Activated CD4-positive, alpha-beta memory T cell treated with anti-CD3 and anti-CD28 coated beads for 36 hours (primary cell): ENCODE measurements at places on chromosomes 12 and 14.

GRCh38 chr12:75944097-75944904 is 87.3 kb downstream of the PHLDA1 start:
- peak; percentile 42 for DNase-seq
- H3K27ac ChIP-seq: peak overlapping the region; percentile 95
- no peaks in the 10 kb centered on the region for H3K36me3 ChIP-seq
- H3K27me3 ChIP-seq: no peaks in the 10 kb centered on the region

DNA sequence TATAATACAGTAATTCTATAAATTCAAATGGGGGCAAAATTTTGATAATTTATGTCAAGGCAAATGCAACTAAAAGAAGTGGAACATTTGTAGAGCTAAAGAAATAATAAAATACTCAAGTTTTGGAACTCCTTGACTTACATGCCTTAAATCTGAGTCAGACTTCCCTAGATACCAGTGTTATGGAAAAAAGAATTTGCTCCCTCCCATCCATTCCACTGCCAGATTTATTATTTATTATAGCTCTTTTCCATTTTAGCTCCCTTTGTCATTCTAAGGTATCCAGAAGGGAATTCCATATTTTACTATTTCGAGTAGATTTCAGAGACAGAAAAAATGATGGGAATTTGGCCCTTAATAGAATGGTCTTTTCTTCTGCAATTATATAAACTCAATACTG is 44.0 kb downstream of the RHOJ start:
- H3K36me3 ChIP-seq: no peaks in the 10 kb centered on the region
- H3K4me1 ChIP-seq: no peaks in the 10 kb centered on the region
- H3K27me3 ChIP-seq: peaks cover 11% of the 10 kb centered on the region
- H3K4me3 ChIP-seq: no peak overlapping the region

- peaks cover 13% of the 10 kb centered on the region for H3K4me1 ChIP-seq
- H3K36me3 ChIP-seq: no peaks in the 10 kb centered on the region
- H3K4me3 ChIP-seq: no peak overlapping the region
- DNase-seq: no peak
- no peak overlapping the region for H3K27ac ChIP-seq
Measured at GRCh38 chr12:123578243-123578642, 6.1 kb upstream of the TMED2 start.

DNA sequence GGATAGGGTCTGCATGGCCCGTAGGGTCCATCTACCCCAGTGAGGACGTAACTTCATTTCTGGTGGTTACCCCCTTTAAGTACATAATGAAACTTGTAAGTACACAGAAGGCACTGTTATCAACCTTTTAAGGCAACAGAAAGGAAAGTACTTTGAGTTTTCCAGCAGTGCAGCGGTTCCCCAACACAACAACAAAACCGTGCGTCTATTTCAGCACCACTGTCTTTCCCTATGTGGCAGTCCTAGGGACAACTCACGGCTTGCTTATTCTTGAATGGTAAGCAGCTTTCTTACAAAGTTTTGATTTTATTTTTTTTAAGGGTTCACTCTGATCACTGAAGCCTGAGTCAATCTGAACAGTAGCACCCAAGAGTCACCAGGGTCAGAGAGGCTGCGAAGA is 46.3 kb downstream of the FOXN3 start:
- H3K4me3 ChIP-seq: no peak overlapping the region
- peaks cover 14% of the 10 kb centered on the region for H3K36me3 ChIP-seq
- H3K4me1 ChIP-seq: peaks cover 52% of the 10 kb centered on the region
- H3K27me3 ChIP-seq: no peaks in the 10 kb centered on the region
- H3K27ac ChIP-seq: no peak overlapping the region
- no peak for DNase-seq

- H3K4me1 ChIP-seq: no peaks in the 10 kb centered on the region
- no peak overlapping the region for H3K27ac ChIP-seq
- DNase-seq: no peak
- H3K36me3 ChIP-seq: no peaks in the 10 kb centered on the region
- H3K27me3 ChIP-seq: peaks cover 1% of the 10 kb centered on the region
Measured at GRCh38 chr12:70508178-70508577, 129.1 kb downstream of the PTPRB start.

- H3K27ac ChIP-seq: no peak overlapping the region
- no peak for DNase-seq
- peaks cover 2% of the 10 kb centered on the region for H3K4me1 ChIP-seq
- H3K27me3 ChIP-seq: peaks cover 46% of the 10 kb centered on the region
- H3K4me3 ChIP-seq: no peak overlapping the region
Measured at GRCh38 chr12:65275627-65276026, 2.9 kb upstream of the MSRB3 start.

DNA sequence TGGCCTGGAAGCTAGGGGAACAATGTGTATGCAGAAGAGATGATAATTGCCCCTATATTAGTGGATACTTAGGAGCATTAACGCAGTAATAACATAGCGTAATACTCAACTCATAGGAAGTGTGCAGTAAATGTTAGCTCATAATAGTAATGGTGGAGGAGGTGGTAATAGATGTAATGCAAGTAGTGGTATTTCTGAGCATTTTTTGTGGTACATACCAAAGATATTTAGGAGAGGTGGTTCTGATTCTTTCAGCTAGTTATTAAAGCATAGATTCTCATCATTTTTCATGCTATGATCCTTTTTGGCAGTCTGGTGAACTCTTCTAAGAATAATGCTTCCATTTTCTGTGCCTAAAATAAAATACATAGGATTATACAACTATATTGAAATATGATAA is 233.1 kb downstream of the PTPRO start:
- no peak overlapping the region for H3K4me3 ChIP-seq
- DNase-seq: no peak
- H3K27ac ChIP-seq: no peak overlapping the region
- H3K36me3 ChIP-seq: peaks cover 11% of the 10 kb centered on the region
- H3K27me3 ChIP-seq: no peaks in the 10 kb centered on the region
- H3K4me1 ChIP-seq: peaks cover 28% of the 10 kb centered on the region

DNA sequence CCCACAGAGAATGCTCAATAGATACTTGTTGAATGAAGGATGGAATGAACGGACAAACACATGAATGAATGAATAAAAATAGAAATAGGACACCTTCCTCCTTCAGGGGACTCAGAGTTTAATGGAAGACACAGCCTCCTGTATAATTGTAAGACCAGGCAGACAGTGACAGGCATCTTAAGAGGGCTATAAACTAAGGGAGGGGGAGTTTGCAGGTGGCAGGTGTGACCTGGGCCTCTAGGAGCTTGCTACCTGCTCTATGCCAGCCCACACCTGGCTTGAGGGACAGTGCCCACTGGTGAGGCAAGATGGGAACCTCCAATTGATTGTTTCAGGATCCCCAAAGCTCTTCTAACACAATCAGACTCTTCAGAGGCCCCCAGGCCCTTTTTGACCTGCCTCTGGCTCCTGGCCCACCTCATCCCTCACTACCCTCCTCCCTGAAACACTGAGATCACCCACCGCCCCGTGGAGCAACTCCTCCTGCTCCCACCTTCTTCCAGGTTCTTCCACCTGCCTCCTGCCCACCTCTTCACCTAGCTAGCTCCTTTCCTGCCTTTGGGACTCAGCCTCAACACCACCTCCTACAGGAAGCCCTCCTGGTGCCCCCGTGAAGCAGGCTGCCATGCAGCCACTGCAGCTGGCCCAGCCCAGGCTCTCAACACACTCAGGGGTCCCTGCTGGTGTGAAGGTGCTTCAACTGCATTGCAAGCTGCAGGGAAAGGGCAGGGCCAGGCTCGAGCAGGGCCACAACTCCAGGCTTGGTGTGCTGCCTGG is 9.4 kb downstream of the SERPINA3 start:
- H3K4me3 ChIP-seq: no peak overlapping the region
- no peaks in the 10 kb centered on the region for H3K4me1 ChIP-seq
- H3K36me3 ChIP-seq: no peaks in the 10 kb centered on the region
- H3K27me3 ChIP-seq: peaks cover 2% of the 10 kb centered on the region
- no peak for DNase-seq

DNA sequence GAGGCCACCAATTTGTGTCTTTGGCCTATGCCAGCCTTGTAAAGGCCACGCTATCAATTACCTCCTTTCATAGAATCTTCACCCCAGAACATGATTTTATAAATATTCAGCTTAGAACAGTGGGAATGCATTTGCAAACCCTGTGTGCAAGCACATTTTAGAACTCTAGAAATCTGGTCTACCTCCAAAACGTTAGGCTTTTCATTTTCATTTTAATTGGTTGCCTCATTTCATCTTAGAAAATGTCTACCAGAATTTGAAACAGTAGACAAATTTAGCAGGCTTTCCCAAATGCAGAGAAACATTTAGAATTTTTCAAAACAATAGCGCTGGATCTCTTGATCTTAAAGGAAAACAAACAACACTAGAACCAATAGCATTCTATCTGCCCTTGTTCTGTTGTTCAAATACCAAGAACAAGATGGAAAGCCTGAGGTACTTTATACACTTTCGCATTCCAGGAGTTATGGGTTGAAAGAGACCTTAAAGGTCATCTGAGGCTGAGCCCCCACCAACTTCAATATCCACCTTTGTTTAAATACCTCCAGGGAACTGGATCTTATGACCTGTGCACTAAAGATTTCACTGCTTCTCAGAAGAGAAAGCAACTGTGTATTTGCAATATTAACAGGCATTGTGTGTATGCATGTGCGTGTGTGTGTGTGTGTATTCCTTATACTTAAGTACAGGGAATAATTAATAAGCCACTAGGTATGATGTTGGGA is 185.1 kb downstream of the C12orf42 start:
- H3K27me3 ChIP-seq: no peaks in the 10 kb centered on the region
- no peaks in the 10 kb centered on the region for H3K36me3 ChIP-seq
- H3K27ac ChIP-seq: no peak overlapping the region
- H3K4me1 ChIP-seq: no peaks in the 10 kb centered on the region
- no peak for DNase-seq

DNA sequence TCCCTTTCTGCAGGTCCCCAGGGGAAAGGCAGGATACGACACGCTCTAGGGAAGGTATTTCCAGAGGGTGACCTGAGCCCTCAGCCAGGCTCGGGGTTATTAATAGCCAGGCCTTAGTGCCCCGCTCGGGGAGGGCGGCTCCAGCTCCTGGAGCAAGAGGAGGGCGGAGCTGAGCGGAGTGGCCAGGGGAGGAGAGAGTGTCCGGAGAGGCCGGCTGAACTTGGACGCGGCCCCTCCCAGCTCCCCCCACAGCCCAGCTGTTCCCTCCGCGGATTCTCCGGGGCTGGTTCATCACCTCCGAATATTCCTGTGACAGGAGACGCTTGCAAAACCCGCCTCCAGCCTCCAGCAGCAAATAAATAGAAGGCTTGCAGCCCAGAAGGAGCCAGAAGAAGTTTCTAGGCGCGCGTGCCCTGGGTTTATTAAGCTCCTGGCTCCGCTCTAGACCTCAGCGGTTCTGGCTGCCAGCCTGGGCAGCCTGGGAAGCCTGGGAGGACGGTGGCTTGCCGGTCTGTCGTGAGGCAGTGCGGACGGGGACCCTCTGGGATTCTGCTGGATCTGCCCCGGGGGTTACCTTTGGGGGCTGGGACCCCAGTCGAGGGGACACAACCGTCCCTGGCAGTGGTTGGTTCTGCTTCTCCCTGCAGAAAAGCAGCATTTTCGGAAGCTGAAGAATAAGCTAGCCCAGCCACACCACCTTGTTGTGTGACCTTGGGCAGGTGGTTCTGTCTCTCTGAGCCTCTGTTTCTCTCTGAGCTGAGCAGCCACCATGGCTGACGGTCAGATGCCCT is at the start of gene HSPB8:
HSPB8 (plus strand) TSS at position 388 of the 791 bp plus-strand sequence; CDS start at position 770, 382 bp downstream.
- no peak within 1 kb of the TSS for H3K4me3 ChIP-seq
- no peaks in the 10 kb centered on the region for H3K4me1 ChIP-seq
- no peaks in the 10 kb centered on the region for H3K36me3 ChIP-seq

- H3K27ac ChIP-seq: no peak overlapping the region
- H3K4me3 ChIP-seq: no peak overlapping the region
- H3K27me3 ChIP-seq: no peaks in the 10 kb centered on the region
Measured at GRCh38 chr14:61602733-61603077, 92.6 kb upstream of the HIF1A start.

- no peaks in the 10 kb centered on the region for H3K4me1 ChIP-seq
- no peak overlapping the region for H3K4me3 ChIP-seq
- no peaks in the 10 kb centered on the region for H3K36me3 ChIP-seq
- H3K27ac ChIP-seq: no peak overlapping the region
Measured at GRCh38 chr12:41881891-41882805, 262.5 kb downstream of the GXYLT1 start.

- H3K4me1 ChIP-seq: peaks cover 15% of the 10 kb centered on the region
- no peaks in the 10 kb centered on the region for H3K27me3 ChIP-seq
- H3K36me3 ChIP-seq: peaks cover 2% of the 10 kb centered on the region
- no peak overlapping the region for H3K27ac ChIP-seq
- peak; percentile 26 for DNase-seq
- no peak overlapping the region for H3K4me3 ChIP-seq
Measured at GRCh38 chr14:35687335-35687939, 121.7 kb downstream of the RALGAPA1 start.

GRCh38 chr14:30993071-30993470 is 32.4 kb upstream of the AP4S1 start:
- H3K4me3 ChIP-seq: no peak overlapping the region
- H3K27me3 ChIP-seq: no peaks in the 10 kb centered on the region
- peaks cover 56% of the 10 kb centered on the region for H3K4me1 ChIP-seq
- peak; percentile 31 for DNase-seq
- no peak overlapping the region for H3K27ac ChIP-seq
- peaks cover 9% of the 10 kb centered on the region for H3K36me3 ChIP-seq

DNA sequence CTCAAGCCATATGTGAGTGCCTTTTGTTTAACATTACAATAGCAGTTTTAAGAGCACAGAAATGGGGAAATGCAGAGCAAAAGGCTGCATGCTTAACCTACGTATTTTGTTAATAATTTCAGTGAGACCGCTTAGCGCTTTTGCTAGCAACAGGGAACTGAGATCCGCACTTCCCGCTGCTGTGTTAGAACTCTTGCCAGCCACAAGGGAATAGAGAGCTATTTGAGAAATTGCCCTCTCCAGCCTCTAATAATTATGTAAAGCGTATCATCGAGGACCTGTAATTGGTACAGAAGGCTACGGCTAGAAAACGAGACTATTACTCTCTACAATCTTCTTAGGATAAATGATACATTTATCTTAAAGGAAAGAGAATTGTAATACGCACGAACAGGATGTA is 205.2 kb upstream of the GRIP1 start:
- no peaks in the 10 kb centered on the region for H3K4me1 ChIP-seq
- no peak for DNase-seq
- H3K4me3 ChIP-seq: no peak overlapping the region
- H3K27me3 ChIP-seq: peaks cover 3% of the 10 kb centered on the region
- H3K36me3 ChIP-seq: no peaks in the 10 kb centered on the region

GRCh38 chr12:69894800-69895383 is 69.9 kb downstream of the MYRFL start:
- no peak overlapping the region for H3K4me3 ChIP-seq
- H3K4me1 ChIP-seq: peaks cover 2% of the 10 kb centered on the region
- no peak for DNase-seq
- peaks cover 4% of the 10 kb centered on the region for H3K27me3 ChIP-seq
- H3K27ac ChIP-seq: no peak overlapping the region

GRCh38 chr14:75427126-75427481 is 718 bp upstream of the JDP2 start:
- H3K4me1 ChIP-seq: peaks cover 12% of the 10 kb centered on the region
- peaks cover 19% of the 10 kb centered on the region for H3K27me3 ChIP-seq
- H3K27ac ChIP-seq: no peak overlapping the region
- no peak for DNase-seq
- H3K4me3 ChIP-seq: peak overlapping the region; percentile 56

DNA sequence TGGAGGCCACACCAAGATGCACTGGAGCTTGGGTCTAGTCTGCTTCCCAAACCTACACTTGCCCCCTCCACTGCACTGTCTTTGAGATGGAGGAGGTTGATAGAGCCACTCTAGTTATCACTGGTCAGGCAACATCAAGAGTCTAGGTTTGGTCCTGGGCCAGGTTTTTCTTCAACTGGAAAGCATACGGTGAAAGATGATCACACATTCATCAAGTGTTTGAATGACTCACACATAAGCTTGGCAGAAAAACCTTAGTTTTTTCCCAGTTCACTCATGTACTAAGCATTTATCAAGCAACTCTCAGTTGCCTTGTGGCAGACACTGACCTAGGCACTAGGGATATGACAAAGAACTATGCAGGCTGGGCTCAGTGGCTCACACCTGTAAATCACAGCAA is 84.5 kb downstream of the PLEKHG3 start:
- H3K36me3 ChIP-seq: no peaks in the 10 kb centered on the region
- DNase-seq: no peak
- H3K27me3 ChIP-seq: no peaks in the 10 kb centered on the region
- H3K4me1 ChIP-seq: no peaks in the 10 kb centered on the region
